Glutamatergic neuron (in vitro differentiated cells): ENCODE measurements at places on chromosomes 1 and 21. TPM values are rescaled to one million over a fixed set of nuclear protein-coding genes. Genes with fewer than 3 reads are reported as not detected.
A peak's percentile ranks its signal among the peaks of the same experiment; 100 is the strongest.

UQCRHL gene
- 2.0 TPM for total RNA-seq

- DNase-seq = no peak
These were observed 246.3 kb downstream of the SIPA1L2 start for GRCh38 chr1:232383455-232384123.

DNA sequence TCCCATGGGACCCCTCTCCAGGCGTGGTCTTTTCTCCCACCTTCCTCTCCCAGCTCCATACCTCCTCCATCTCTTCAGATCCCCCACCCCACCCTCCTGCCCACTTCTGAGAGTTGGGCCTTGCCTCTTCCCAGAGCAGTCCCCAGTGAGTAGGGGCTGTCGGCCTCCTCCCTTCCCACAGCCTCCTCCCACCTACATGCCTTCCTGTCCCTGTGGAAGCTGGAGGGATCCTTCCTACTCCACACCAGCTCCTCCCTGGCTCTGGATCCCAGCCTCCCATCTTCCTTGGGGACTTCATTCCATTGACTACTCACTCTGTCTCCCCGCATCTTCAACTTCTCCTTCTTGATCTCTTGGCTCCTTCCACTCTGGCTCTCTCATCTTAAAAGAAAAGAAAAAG lies 24.9 kb downstream of the KCNQ4 start:
- no peak for DNase-seq

DNA sequence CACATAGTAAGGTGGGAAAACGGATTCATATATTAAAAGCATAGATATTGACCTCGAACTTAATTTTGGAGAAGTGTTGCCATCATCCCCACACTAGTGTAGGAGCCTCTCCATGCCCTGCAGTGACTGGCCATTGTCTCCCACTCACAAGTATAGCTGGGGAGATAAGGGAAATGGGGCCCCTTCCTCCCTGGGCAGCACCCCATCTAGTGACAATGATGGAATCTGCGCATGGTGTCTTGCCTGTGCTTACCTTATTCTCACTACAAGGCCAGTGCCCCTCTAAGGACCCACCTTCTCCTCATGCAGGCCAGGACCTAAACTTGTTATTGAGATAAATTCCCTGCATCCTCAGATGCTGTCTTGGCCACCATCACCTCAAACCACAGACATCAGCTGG lies 374.9 kb downstream of the NTNG1 start:
- DNase-seq = no peak

DNA sequence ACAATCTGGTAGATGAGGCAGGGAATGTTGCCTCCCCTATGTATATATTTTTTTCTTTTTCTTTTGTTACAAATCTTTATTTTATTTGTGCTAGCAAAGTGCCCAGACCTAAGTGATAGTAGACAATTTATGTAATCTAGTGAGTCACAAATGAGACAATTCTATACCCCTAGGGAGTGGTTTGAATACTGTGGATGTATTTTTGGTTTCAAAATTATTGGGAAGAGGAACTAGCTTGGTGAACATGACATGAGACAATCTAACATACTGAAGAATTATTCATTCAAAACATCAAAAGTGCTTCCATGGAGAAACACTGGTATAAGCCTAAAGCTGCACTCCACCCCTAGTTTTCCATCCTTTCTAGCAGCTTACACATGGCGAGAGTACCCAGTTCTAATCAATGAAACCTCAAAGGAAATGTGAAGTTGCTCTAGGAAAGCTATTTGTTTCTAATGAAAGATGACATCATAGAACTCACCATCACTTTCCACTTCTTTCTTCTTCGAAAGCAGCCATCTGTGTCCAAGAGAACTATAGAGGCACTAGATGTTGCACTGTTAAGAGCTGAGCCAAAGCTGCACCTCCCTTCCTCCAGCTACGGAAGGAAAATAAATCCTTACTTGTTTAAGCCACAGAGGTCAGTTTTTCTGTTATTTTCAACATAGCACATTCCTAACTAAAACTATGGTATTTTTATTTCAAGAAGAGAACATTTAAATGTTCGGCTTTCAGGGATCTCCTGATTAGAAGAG lies 764.6 kb downstream of the LTN1 start:
- DNase-seq = no peak

DNA sequence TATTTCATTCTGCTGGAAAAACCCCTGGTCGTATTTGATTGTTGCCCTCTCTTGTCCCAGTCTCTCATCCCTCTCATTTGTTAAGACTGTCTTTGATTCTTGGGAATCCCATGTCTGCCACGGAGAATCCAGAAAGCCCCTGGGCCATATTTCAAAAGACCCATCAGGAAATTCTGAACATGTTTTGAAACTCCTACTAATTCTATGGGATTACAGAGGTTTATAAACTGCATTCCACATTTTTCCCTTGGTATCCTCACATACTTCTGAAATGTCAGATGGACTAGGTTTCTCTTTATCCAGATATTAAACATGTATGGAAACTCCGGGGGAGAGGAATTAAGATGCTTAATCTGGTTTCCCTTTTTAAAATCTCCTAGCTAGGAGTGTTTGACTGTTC lies 80.0 kb downstream of the HUNK start:
- DNase-seq = no peak

GRCh38 chr21:33299181-33299752 lies 25.5 kb upstream of the IFNAR1 start:
- no peak for DNase-seq

DNA sequence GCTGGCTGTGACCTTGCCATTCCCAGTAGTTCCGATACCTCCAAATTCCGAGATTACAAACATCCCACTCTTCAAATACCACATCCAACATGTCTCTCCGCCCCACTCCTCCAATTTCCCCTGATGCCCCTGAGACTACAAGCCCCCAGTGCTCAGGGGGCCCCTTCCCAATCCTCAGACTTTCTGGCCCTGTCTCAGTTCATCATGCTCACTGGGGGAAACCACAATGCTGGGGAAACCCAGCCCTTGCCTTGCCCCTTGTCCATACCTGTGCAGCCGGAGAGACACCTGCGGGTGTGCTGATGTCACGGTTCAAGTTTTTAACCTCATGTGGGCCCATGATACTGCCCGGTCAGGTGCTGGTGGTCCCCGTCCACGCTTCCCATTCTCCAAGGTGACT lies 226.6 kb downstream of the CAMTA1 start:
- no peak for DNase-seq

DNA sequence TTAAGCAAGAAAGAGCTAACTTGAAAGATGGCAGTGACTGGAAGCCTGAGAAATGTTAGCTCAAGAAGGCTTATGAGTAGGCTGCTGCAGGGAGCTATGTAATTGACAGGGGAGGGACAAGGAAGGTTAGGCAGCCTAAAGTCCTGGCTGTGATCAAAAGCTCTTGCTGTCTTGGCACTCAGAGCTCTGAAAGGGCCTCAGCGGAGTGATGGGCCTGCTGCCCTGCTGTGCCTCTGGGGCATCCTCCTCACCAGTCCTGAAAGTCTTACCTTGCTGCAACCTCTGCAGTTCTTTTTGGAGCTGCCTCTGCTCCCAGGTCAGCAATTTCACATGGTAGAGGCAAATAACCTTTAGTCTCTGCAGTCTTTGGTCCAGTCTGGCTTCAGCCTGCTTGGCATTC lies 1.8 kb downstream of the CCDC190 start:
- no peak for DNase-seq

- DNase-seq = no peak
These were observed 60.4 kb downstream of the SEC16B start for GRCh38 chr1:177909416-177909815.

FMO5 gene
- total RNA-seq = 0.25 TPM

- no peak for DNase-seq
These were observed 71.2 kb downstream of the NGF start for GRCh38 chr1:115266729-115267421.

GRCh38 chr1:18384471-18384870 lies 96.3 kb upstream of the KLHDC7A start:
- DNase-seq = no peak

CD101 gene
- 3.2 TPM for total RNA-seq

DNA sequence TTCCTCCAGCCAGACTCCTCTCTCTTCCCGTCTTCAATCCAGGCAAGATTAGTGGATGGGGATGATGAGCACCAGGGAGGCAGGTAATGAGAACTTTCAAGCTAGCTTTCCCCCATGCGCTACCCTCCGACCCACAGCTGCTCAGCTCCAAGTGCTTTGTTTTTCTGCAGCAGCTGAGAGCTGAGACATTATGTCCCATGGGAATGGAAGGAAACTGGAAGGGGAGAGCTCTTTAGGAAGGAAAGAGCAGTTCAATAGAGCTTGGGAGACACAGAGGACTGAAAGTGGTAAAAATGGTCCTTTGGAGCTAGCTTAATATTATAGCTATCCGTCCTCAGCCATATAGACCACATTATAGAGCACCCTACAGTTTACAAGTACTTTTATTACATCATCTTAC lies 39.8 kb downstream of the RAB3B start:
- DNase-seq = peak; percentile 29

GRCh38 chr1:151009206-151009587 lies 948 bp downstream of the PRUNE1 start:
- DNase-seq = no peak

GRCh38 chr1:70140343-70140742 lies 65.0 kb downstream of the LRRC40 start:
- DNase-seq = no peak

GRCh38 chr1:246008363-246008831 lies 498.7 kb downstream of the SMYD3 start:
- DNase-seq = no peak

DNA sequence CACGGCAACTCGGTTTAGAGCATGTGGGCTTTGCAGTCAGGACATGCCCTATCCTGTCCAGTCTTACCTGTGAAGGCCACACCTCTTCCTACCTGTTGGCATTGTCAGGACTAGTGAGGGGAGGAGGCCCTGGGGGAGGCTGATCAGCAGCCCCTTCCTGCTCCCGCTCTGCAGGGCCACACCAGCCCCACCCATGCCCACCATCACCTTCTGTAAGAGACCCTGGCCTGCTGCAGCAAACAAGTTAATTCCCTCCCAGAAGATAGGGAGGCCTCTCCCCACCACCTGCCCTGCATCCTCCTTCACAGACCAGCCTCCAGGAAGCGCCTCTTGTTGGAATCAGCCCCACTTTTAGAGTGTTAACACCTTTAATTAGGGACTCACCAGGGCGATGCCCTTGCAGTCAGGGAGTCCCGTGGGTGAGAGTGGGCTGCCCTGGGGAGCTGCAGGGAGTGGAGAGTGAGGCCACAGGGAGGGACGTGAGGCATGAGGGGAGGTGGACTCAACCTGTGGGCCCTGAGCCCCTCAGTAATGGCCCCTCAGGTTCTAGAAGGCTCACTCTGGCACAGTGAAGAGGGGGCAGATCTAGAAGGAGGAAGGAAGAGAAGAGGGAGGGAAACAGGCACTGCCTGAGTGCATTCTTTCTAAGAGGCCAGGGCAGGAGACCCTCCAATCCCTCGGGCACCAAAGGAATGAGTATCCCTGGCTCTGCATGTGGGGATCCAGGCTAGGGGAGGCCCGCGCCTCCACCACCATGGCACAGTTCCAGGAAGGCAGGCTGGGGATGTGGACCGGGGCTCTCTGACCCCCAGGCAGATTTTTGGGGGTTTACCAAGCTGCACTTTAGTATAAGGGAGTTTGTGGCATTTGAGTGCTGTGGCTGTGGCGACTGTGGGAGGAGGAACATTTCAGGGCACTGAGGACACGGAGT lies 8.2 kb downstream of the UMODL1 start:
- no peak for DNase-seq

- no peak for DNase-seq
These were observed 50.4 kb downstream of the ADAMTS1 start for GRCh38 chr21:26794597-26795411.

LAMC1 gene
- total RNA-seq = 51.8 TPM

- no peak for DNase-seq
These were observed 27.0 kb downstream of the MFSD2A start for GRCh38 chr1:39981945-39982344.

LHX8 gene
- not detected for total RNA-seq

GRCh38 chr21:18468790-18469189 lies 65.2 kb upstream of the TMPRSS15 start:
- DNase-seq = no peak

DNA sequence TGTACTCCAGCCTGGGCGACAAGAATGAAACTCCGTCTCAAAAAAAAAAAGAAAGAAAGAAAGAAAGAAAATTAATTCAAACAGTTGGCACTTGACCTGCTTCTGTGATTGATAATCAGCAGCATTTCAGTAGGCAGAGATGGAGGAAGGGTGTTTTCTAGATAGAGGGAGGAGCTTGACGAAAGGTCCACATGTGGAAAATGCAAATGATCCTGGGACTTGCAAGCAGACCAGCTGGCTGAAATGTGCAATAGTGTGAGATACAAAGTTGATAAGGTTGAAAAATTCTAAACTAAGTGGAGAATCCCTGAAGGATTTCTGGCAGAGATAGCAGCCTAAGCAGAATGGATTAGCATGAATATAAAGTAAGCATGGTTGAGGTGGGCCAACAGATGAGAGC lies 4.2 kb downstream of the ELAPOR1 start:
- no peak for DNase-seq

SERPINC1 gene
- total RNA-seq = not detected

DNA sequence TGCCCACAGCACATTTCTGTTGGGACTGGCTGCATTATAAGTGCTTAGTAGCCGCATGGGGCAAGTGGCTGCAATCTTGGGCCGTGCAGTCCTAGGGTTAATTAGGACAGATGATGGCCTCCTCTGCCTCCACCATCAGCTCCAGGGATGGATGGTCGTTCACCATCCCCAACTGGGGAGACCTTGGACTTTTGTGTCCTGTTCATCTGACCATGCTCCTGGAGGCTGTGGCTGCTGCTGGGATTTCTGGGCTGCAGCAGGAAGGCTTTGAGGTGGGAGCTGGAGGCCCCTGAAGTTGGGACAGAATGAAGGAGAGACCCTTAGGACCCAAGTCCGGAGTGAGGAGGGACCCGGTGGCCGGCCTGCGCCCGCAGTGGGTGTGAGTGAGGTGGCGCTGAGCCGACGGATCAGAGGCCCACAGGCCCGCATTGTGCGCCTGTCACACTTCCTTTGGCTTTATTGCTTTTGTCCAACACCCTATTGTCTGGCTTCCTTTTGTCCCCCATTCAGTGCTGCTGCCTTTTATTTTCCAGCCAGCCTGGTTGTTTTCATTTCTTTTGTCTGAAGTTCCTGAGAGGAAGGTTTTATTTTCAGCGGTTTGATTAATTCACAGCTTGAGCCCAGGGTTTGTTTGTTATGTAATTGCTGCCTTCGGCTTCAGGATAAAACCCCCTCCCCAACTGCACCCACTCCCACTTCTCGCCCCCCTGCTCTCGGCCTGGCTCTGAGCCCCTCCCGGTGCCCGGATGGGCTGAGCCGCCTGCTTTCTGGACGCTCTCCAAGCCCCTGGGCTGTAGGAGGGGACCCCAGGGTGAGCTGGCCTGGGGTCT lies 35.6 kb downstream of the SOX13 start:
- DNase-seq = no peak

- DNase-seq = no peak
These were observed 32.0 kb upstream of the IGSF5 start for GRCh38 chr21:39712976-39713375.

DNA sequence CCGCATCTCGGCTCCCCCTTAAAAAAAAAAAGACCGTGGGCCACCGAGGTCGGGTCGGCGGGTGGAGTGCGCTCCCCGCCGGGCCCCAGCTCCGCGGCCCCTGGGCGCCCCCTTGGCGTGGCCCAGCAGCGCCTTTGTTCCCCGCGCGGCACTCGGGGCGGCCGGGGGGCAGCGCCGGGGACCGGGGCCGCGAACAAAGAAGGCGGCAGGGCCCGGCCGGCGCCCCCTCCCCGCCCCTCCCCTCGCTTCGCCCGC lies 571 bp downstream of the MARCKSL1 start:
- no peak for DNase-seq

GRCh38 chr1:186763107-186763506 lies 65.6 kb upstream of the PLA2G4A start:
- no peak for DNase-seq

RPE65 gene
- total RNA-seq = not detected

PKLR gene
- not detected for total RNA-seq

GRCh38 chr1:46528297-46528955 lies 23.0 kb downstream of the KNCN start:
- DNase-seq = no peak

C1orf115 gene
- total RNA-seq = 30.5 TPM

FHAD1 gene
- total RNA-seq = not detected
